ENCODE measurements at places on chromosomes 1 and 21. TPM values are rescaled to one million over a fixed set of nuclear protein-coding genes. Genes with fewer than 3 reads are reported as not detected.

GRCh38 chr21:42118901-42119300 is 47.8 kb downstream of the UMODL1 start:
- H3K27ac ChIP-seq: no peak overlapping the region
- no peak overlapping the region for H3K4me3 ChIP-seq
- H3K27me3 ChIP-seq: no peaks in the 10 kb centered on the region
- peaks cover 20% of the 10 kb centered on the region for H3K4me1 ChIP-seq
- H3K36me3 ChIP-seq: no peaks in the 10 kb centered on the region
- no peak for DNase-seq

The DENND2C gene
- 1.1 TPM for total RNA-seq

The NPHS2 gene
- not detected for total RNA-seq

DNA sequence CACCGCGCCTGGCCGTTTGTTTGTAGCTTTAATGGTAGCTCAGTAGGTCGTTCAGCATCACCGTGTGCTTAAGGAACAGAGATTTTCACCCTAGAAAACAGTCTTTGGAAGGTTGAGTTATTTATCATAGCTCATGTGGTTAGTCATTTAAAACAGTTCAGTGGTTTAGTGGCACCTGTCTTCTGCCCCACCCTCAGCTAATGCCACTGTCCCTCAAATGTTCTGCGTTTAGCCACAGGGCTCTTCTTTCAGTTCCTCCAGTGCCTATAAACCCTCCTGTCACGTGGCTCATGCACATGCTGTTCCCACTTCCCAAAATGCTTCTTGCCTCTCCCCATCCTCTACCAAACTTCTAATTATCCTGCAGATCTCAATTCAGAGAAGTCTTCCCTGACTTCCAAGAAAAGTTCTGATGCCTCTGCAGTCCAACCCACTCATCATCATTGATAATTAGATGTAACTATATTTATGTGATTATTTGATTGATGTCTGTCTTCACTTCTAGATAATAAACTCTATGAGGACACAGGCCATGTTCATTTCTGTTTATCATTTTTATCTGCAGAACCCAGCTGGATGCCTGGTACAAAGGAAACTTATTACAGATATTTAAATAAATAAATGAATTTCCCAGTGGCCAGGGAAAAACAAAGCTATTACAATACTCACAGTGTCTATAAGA is 14.4 kb upstream of the DIPK1A start:
- H3K4me3 ChIP-seq: no peak overlapping the region
- no peaks in the 10 kb centered on the region for H3K27me3 ChIP-seq
- no peaks in the 10 kb centered on the region for H3K36me3 ChIP-seq
- no peak for DNase-seq

All from Caco-2 (cell line).